ENCODE measurements at places on chromosomes 3 and 15.

DNA sequence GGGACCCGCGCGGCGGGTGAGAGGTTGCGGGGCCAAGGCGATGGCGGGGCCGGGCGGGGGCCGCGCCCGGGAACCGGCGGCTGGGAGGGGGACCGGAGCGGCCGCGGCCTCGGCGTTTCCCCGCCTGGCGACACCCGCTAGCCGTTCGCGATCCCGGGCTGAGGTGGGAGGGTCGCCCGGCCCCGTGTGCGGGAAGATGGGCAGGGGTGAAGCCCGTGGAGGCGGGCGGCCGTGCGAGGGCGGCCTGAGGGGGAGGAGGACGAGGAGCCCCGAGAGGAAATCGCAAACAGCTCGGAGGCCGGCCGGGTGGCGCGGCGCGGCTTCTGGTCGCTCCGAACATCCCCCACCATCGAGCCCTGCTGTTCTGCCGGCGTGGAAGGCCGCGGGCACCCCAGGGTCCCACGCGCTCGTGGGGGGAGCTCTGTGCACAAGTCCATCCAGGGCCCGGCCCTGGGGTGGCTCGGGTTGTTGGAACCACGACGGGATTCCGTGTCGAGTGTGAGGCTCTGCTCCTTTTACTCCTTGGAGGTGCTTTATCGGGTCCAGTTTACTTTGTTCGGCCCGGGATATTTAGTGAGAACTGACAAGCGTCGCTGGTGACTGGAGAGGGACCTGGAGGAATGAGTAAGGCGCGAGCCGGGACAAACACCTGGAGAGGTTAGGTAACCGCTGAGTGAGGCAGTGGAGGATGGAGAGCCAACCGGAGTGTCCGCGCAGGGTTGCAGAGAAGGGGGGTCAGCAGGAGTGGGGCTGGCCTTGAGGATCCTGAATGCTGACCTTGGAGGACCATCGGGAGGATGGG lies 728 bp downstream of the CRTC3 start:
- H3K27me3 ChIP-seq, result peaks cover 27% of the 10 kb centered on the region
- no peak overlapping the region for H3K27ac ChIP-seq
- DNase-seq, result peak; percentile 74
- no peaks in the 10 kb centered on the region for H3K36me3 ChIP-seq
- H3K4me3 ChIP-seq, result peak overlapping the region; percentile 55
- H3K4me1 ChIP-seq, result 0 out of 2 replicates have a peak, but pooled peaks cover 2% of the 10 kb centered on the region

- no peaks in the 10 kb centered on the region for H3K4me1 ChIP-seq
- H3K27ac ChIP-seq, result no peak overlapping the region
- no peaks in the 10 kb centered on the region for H3K36me3 ChIP-seq
- DNase-seq, result peak; percentile 39
These were observed 104.9 kb upstream of the ASB14 start for GRCh38 chr3:57397175-57398026.

GRCh38 chr3:107977221-107978130 lies 113.4 kb downstream of the CD47 start:
- no peaks in the 10 kb centered on the region for H3K27me3 ChIP-seq
- no peak overlapping the region for H3K27ac ChIP-seq
- H3K4me1 ChIP-seq, result no peaks in the 10 kb centered on the region
- no peaks in the 10 kb centered on the region for H3K36me3 ChIP-seq
- no peak overlapping the region for H3K4me3 ChIP-seq
- DNase-seq, result no peak

DNA sequence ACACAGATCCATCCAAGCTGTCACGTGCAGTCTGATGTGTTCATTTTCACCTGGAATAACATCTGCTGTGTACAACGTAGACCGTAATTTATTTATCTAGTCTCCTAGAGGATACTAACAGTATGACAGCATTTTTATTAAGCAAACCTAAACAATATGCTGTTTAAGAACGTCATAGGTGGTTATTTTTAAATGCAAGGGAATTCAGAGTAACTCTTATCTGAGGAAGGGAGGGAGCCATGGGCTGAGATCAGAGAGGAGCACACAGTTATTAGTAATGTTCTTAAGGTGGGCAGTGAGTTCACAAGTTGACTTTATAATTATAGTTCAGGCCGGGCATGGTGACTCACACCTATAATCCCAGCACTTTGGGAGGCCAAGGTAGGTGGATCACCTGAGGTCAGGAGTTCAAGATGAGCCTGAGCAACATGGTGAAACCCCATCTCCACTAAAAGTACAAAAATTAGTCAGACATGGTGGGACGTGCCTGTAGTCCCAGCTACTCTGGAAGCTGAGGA lies 193.6 kb downstream of the UACA start:
- no peaks in the 10 kb centered on the region for H3K36me3 ChIP-seq
- no peak overlapping the region for H3K27ac ChIP-seq
- no peaks in the 10 kb centered on the region for H3K27me3 ChIP-seq
- no peaks in the 10 kb centered on the region for H3K4me1 ChIP-seq
- DNase-seq, result no peak

DNA sequence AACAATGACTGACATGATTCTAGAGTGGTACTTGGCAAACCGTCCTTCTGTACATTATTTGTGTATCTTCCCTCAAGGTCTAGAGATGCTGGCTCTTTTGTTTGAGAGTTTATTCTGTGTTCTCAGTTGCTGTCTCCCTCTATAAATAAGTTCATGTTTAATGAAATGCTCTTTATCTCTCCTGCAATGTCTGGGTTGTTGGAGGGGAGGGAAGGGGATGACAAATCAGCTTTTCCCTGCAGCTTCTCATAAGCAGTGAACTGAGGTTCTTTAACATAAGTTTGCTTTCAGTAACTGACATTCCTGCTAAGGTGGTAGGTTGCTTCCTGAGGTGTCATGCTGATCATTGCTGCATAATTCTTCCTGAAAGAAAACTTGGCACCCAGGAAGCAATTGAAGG lies 21.8 kb downstream of the ITPR1 start:
- DNase-seq, result no peak
- H3K27me3 ChIP-seq, result no peaks in the 10 kb centered on the region
- no peak overlapping the region for H3K27ac ChIP-seq
- H3K4me1 ChIP-seq, result peaks cover 8% of the 10 kb centered on the region
- H3K36me3 ChIP-seq, result no peaks in the 10 kb centered on the region

Measured in H1 (cell line).